Uterus (tissue), 4 donors: ENCODE measurements at places on chromosomes 1 and 21. TPM values are rescaled to one million over a fixed set of nuclear protein-coding genes. Genes with fewer than 3 reads are reported as not detected.

- DNase-seq = no peak
Measured at GRCh38 chr1:169138866-169139670, 32.6 kb downstream of the ATP1B1 start.

DNA sequence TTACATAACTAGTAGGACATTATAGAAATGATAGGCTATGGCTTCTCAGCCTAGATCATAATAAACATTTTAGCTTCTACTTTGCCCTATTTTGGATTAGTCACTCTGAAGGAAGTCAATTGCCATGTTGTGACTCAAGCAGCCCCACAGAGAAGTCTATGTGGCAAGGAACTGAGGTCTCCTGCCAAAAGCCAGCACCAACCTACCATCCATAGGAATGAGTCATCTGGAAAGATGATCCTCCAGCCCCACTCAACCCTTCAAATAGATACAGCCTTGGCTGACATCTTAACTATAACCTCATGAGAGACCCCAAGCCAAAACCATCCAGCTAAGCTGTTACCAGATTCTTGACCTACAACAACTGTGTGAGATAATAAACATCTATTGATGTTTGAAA lies 76.3 kb upstream of the BEND5 start:
- DNase-seq = no peak

Gene FCN3
- 4.7 TPM for total RNA-seq

Gene OR2T29
- total RNA-seq = not detected

Gene MDM4
- 31.0 TPM for total RNA-seq

Gene SEMA6C
- total RNA-seq = 17.6 TPM

Gene RYR2
- total RNA-seq = 2.8 TPM

DNA sequence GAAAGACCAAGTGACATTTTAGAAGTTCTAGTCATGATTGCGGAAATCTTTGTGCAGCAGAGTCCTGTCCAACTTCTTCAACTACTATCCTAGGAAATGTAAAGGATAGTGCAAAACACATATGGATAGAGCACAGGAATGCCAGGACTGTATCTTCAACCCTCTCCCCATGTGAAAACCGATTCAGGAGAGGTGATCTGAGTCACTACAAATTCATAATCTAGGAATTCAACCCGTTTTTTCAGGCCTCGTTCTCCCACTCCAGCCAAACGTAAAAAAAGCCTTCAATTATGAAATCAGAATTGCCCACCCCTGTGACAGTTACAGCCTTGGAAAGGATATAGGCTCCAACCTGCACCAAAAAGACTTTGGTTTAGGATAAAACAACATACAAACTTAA lies 52.9 kb upstream of the RGS1 start:
- DNase-seq = no peak

Gene HSD3B1
- not detected for total RNA-seq

DNA sequence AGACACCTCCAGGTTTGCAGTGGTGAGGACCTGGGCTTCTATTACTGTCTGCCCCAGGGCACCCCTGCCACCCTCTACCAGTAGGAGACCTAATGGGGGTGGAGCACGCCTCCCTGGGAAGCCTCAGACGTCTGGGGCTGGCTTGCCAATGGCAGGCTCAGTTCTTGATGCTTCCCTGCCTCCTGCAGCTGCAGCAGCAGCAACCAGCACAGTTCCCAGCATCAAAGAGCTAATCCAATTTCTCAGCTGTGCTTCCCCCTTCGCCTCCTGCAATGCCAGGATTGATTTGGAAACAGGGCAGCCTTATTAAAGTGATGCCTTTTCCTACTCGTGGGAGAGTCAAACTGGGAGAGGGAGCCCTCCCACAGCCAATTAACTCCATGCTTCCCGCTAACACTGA lies 8.2 kb downstream of the SYT2 start:
- no peak for DNase-seq

DNA sequence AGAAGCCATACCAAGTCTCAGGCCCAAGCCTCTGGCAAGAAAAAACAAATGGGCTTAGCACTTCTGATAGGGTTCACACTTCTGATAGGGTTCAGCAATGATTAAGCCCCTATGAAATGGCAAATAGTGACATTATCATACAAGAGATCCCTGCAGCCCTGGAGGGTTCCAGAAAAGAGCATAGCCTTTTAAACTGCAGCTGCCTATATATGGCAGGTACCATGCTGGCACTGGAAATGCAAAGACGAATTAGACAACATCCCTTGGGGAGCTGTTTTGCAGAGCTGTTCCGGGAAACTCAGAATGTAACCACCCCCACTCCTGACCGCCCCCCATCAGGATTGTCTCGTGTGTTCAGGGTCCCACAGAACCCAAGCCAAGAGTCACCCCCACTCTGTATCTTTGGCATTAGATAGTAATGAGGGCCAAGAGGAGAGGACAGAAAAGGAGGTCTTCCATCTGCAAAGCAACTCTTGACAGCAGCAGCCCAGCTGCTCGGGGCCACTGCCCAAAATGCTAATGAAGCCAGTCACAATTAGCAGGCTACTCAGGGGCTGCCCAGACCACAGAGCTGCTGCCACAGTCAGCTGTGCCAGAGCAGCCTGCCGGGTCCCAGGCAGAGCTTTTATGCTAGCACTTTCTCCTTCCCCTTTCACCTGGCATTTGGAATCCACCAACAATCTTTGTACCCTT lies 50.9 kb downstream of the ITPKB start:
- DNase-seq = no peak

- DNase-seq = no peak
Measured at GRCh38 chr21:45513003-45513717, 29.1 kb downstream of the SLC19A1 start.

Gene GPR52
- total RNA-seq = not detected

GRCh38 chr1:244241438-244241837 lies 190.4 kb downstream of the ZBTB18 start:
- DNase-seq = no peak
